ENCODE measurements at places on chromosomes 2 and 18. TPM values are rescaled to one million over a fixed set of nuclear protein-coding genes. Genes with fewer than 3 reads are reported as not detected.

DNA sequence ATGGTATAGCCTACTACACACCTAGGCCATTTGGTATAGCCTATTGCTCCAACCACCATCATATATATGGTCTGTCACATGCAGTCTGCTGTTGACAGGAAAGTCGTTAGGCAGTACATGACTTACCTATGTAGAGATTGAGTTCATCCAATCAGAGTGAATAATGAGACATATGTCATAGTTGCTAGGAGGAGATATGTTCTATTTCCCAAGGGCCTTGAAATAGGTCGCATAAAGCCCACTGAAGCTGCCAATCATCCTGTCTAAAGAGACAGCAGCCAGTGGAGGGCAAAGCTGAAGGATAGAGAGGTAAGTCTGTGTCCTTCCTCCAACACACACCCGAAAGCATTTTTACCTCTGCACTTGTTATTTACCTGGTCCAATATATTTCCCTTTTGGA is 263.4 kb downstream of the PTPRM start:
- H3K36me3 ChIP-seq, result peaks cover 14% of the 10 kb centered on the region
- H3K4me1 ChIP-seq, result peaks cover 7% of the 10 kb centered on the region
- no peak overlapping the region for H3K4me3 ChIP-seq
- H3K27ac ChIP-seq, result no peak overlapping the region
- no peaks in the 10 kb centered on the region for H3K27me3 ChIP-seq
- DNase-seq, result no peak

- peaks cover 11% of the 10 kb centered on the region for H3K36me3 ChIP-seq
- DNase-seq, result no peak
- H3K4me3 ChIP-seq, result no peak overlapping the region
These were observed 70.3 kb upstream of the PSME4 start for GRCh38 chr2:54041135-54041534.

DNA sequence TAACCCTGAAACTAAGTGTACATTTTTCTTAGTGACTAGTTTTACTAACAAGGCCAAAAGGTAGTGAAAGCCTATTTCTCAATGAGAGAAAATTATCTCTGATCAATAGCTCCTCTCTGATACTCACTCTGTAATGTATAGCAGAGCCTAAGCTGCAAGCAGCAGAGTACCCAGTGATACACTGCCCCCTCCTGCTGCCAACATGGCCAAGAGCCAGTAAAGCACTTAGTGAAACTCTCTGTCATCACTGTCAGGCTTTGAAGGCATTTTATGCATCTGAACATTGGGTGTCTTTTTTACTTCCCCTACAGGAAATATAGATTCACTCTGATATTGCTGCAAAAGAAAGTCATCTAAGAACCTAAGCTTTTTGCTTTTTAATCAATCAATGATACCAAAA is 784.1 kb upstream of the CDH7 start:
- H3K4me1 ChIP-seq, result peaks cover 20% of the 10 kb centered on the region
- H3K27me3 ChIP-seq, result no peaks in the 10 kb centered on the region
- no peak for DNase-seq
- no peak overlapping the region for H3K4me3 ChIP-seq
- no peaks in the 10 kb centered on the region for H3K36me3 ChIP-seq

PROKR1 gene
- total RNA-seq, result 0.11 TPM

FAM237A gene
- total RNA-seq, result not detected
